ENCODE measurements at places on chromosomes 1 and 21.

- no peak for DNase-seq
Measured at GRCh38 chr1:203052601-203053000, 26.3 kb downstream of the PPFIA4 start.

GRCh38 chr1:107689159-107689558 is 275.8 kb downstream of the VAV3 start:
- no peak for DNase-seq

- DNase-seq = no peak
Measured at GRCh38 chr1:41045740-41046139, 24.2 kb upstream of the SLFNL1 start.

DNA sequence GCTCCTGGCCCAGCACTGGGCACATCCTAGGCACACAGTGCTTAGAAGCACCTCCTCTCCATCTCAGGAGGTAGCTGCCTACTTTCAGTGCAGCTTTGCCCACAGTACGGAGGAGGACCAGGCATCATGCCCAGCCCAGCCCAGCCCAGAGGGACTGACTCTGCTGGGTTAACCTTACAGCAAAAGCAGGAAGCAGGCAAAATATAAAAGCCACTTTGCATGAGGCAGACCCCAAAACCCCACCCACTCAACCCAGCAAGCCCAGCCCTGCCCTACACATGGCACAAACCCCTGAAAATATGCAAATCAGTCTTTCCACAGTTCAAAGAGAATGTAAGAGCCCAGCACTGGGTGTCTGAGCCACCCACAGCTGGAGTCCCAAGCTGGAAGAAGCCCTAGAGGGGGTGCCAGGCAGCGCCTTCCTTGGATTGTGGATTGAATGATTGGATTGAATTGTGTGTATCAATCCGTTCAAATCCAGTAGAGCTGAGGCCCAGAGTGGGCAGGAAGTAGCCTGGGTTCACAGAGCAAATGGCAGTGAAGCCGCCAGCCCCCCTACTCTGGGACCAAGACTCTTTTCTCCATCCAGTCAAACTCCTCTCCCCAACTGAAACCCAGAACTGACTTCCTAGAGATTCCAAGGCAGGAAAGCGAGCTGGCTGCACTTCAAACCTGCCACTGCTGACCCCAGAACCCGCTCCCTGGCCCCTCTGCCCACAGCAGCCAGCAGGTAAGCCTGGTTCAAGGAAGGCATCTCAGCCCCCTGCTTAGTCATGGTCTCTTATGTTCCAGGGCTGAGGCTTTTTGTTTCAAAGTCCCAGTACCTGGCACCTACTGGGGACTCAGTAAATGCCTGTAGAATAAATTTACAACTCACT is 117.7 kb downstream of the LACTBL1 start:
- DNase-seq = peak; percentile 22

GRCh38 chr1:201500670-201501120 is 6.2 kb downstream of the CSRP1 start:
- no peak for DNase-seq

GRCh38 chr1:228085287-228085951 is 2.9 kb downstream of the ARF1 start:
- peak; percentile 58 for DNase-seq

DNA sequence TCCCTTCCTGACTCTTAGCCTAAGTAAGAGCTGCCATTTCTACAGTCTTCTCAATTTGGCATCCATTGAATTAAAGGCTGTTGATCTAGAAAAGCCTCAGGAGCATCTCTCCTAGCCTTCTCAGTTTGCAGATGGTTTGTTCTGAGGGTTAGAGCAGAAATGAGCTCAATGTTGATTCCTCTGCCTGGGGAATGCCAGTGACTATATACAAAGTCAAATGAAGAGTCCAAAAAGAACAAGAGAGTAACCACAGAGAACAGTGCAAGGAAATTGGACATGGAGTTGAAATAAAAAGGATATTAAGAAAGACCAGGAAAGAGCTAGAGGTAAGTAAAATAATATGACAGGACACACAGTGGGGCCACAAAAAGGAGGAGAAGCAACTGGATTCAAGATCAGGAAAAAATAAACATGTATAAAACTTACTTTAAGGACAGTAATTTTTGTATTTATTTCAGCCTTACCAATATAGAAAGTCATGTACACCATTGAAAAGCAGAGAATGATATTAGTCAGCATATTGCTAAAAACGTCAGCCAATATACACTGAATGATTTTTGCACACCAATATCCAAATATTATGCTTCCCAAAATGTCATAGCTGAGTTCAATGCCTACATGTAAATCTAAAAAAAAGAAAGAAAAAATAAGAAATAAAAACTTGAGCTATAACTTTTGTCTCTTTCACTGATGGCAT is 21.3 kb downstream of the SLC9C2 start:
- no peak for DNase-seq

GRCh38 chr1:10601342-10602070 is 126.8 kb downstream of the PEX14 start:
- DNase-seq = no peak
